HCT116 (cell line): ENCODE measurements at places on chromosomes 1 and 21. TPM values are rescaled to one million over a fixed set of nuclear protein-coding genes. Genes with fewer than 3 reads are reported as not detected.

Gene EFCAB14
- total RNA-seq, result 52.5 TPM

DNA sequence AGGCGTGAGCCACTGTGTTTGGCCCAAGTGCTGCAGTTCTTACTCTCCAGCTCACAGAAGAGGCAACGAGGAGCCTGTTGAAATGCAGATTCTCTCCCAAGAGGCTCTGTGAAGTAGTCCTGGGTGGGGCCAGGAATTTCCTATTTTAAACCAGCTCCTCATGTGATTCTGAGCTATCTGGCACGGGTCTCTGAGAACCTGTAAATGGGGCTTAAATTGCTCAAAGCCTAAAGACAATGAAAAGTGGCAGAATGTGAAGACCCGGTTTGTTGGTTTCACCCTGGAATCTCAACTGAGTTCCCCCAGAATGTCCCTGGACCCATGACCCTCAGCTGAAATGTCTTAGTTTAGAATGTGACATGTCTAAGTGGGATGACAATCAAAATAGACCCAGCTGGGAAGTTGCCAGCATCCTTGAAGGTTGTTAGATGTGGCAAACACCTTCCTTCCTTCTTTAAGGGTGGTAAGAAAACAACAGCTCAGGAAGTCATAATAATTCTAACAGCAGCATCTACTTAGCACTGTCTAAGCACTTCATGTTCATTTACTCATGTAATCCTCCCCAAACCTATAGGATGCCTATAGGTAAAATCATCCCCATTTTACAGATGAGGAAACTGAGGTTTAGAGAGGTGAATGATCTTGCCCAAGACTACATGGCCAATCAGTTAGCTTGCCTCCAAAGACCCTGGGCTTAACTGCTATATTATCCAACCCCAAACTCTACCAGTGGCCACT, 20.9 kb upstream of the ATP5PO start:
- no peak for DNase-seq
- no peak overlapping the region for H3K27ac ChIP-seq
- no peaks in the 10 kb centered on the region for H3K27me3 ChIP-seq
- H3K4me1 ChIP-seq, result no peaks in the 10 kb centered on the region; the same call in 1 of the 2 replicates
- H3K36me3 ChIP-seq, result no peaks in the 10 kb centered on the region

- H3K36me3 ChIP-seq, result no peaks in the 10 kb centered on the region; the same call in 1 of the 2 replicates
- no peak for DNase-seq
- H3K4me1 ChIP-seq, result peaks cover 10% of the 10 kb centered on the region; the same call in 1 of the 2 replicates
- no peak overlapping the region for H3K27ac ChIP-seq
These were observed 13.5 kb downstream of the COL18A1 start for GRCh38 chr21:45418301-45419071.

DNA sequence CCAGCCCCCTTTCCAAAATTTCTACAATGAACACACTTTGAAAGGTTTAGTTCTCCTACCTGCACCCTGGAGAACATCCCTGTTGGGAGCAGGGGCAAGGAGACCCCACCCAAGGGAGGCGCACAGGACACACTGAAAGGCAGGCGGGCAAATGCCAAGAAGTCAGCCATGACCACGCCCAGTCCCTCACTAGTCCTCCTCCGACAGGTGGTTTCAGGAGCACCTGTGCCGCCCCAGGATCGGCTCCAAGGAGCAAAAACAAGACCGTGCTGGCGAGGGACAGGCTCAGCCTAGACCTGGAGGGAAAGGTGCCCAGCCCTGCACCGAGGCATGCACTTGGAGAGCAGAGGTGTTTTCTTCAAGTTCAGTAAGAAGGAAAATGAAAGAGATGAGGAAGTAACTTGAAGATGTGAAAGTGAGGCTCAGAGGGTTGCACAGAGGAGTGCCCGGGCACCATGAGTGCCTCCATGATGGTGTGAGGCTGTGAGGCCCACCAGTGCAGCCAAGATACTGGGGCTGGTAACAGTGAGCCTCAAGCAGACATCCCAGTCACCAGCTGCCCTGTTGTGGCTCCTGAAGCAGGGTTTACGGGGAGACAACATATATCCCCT, 19.6 kb upstream of the NADK start:
- H3K4me1 ChIP-seq, result no peaks in the 10 kb centered on the region
- no peak overlapping the region for H3K4me3 ChIP-seq
- no peak overlapping the region for H3K27ac ChIP-seq

DNA sequence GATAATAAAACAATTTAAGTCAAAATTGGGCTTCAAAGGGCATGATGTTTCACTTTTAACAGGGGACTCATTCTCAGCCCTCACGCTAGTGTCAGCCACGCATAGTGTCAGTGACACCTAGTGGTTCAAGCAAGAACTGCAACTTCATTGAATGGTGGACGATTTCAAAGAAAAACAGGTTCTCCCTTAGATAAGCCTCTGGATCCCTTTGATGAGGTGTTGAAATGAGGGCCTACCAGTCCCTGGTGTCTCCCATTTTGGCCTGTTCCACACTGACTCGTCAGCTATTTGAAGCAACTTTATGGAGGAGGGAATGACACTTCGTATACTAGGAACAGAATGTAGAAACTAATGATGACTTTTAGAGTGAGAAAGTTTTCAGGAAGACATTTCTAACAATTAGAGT, 56.2 kb downstream of the FCRL5 start:
- H3K4me1 ChIP-seq, result no peaks in the 10 kb centered on the region
- DNase-seq, result peak; percentile 26
- H3K4me3 ChIP-seq, result no peak overlapping the region

GRCh38 chr1:208093754-208094719, 150.1 kb downstream of the PLXNA2 start:
- no peak overlapping the region for H3K4me3 ChIP-seq
- peak; percentile 31 for DNase-seq
- H3K36me3 ChIP-seq, result no peaks in the 10 kb centered on the region
- H3K27me3 ChIP-seq, result no peaks in the 10 kb centered on the region
